ENCODE measurements at places on chromosomes 3 and 15.

DNA sequence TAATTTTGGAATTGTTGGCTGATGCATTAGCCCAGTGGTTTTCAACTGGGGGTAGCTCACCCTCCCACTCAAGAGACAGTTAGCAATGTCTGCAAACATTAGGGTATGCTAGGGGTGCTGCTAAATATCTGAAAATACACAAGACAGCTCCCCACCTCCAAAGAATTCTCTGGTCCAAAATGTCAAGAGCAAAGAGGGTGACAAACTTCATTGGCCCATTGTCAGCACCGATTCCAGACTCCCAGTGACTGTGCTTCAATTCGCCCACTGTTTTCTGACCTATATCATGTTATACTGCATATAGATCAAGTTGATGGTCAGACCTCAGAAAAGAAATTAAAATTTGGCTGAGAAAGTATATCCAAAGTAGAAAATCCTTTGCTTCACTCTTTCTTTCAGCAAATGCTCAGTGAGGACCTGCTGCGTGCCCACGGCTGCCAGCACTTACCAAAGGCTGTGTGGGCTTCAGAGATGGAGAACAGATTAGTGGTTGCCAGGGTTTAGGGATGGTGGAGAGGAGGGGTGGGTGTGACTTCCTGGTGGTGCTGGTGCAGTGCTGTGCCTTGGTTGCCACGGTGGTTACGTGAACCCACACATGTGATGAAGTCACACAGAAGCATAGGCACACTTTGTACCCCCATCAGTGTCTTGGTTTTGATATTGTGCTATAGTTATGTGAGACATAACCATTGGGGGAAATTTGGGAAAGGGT is 204.0 kb downstream of the PLCL2 start:
- DNase-seq = no peak

- DNase-seq = no peak
Measured at GRCh38 chr15:77819048-77819850, 186.5 kb upstream of the LINGO1 start.

DNA sequence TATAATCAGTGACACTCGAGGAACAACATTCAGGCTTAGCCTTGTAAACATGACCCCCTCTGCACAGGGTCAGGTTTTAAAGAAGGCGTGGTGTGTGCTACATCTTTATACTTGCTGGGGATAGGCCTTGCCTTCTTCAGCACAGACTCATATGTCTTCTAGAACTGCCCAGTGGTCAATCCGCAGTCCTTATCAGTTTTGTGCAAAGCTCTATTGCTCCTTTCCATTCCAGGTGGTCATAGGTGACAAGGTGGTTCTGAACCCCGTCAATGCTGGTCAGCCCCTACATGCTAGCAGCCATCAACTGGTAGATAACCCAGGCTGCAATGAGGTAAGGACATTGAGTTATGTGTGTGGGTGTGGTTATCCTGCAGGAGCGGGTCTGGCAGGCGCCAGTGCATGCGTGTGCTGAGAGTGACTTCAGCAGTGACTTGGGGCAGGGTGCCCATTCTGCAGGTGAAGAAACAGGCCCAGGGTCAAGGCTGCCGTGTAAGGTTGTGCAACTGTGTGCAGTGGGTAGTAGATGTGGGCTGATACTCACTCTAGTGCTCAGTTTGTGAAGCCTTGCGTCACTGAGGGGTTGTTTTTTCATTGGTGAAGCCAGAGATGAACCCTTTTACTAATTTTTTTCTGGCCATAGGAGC is 150.9 kb downstream of the ITPR1 start:
- no peak for DNase-seq

- DNase-seq = no peak
Measured at GRCh38 chr3:194999491-194999890, 271.5 kb downstream of the XXYLT1 start.

- DNase-seq = no peak
Measured at GRCh38 chr3:99131876-99132275, 230.4 kb upstream of the DCBLD2 start.

DNA sequence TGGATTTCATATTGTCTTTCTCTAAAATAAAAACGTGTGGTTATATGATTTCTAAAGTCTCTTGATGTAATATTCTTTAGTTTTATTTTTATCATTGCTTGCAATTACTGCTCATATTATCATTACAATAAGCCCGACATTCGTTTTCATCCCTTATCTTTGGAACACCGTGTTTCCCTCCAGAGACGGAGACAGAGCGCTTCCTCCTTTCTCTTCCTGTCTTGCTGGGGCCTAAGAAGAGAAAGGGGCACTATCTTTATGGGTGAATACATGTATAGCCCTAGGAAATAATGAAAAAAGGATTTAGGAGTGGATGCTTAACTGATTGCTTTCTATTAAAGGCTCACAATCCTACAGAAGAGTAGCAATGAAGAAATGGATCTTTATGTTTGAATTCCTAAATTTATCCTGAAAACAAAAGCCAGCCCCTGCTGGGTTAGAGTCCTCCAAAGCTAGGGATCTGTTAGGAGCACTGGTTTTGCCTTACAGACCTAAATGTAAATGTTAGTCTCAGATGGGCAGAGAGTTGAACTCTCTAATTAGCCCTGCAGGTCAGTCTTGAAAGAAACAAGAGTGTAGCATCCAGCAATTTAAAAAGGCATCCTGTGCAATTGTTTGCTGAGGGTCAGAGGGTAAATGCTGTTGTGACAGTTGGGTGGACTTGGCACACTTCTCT is 145.1 kb downstream of the TP63 start:
- no peak for DNase-seq

DNA sequence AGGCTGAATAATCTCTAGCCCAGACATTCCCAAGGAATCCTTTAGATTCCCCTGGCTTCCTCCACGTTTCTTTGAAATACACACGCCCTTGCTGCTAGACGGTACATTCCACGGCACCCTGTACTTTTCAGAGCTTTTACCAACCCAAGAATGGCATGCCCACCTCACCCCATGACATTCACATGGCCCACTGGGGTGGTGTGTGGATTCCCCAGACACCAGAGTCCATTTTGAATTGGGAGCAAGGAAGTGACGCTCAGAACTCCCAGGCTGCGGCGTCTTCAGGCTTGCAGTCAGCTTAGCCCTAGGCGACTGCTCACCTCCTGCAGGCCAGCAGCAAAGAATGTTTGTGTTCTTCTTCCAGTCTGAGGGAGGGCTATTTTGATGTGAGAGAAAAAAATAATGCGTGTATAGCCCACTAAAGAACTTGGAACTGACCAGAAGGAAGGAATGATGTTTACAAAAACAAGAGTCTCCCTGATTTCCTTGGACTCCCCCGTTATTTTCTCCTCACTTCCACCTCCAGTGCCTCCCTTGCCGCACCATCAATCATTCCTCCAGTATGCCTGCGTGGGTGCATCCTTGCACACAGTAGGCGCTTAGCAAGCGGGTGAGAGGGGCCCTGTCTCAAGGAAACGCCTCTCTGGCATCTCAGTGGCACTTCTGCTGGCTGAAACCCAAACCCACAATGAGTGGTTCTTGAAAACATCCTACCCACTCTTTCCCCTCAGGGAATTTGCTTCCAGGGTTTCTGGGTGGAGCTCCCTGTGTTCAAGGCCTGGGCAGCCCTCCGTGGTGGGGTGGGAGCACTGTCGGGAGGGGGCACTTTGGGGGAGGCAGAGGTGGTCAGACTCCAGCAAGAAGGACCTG is 59.9 kb downstream of the SMAD6 start:
- DNase-seq = no peak

DNA sequence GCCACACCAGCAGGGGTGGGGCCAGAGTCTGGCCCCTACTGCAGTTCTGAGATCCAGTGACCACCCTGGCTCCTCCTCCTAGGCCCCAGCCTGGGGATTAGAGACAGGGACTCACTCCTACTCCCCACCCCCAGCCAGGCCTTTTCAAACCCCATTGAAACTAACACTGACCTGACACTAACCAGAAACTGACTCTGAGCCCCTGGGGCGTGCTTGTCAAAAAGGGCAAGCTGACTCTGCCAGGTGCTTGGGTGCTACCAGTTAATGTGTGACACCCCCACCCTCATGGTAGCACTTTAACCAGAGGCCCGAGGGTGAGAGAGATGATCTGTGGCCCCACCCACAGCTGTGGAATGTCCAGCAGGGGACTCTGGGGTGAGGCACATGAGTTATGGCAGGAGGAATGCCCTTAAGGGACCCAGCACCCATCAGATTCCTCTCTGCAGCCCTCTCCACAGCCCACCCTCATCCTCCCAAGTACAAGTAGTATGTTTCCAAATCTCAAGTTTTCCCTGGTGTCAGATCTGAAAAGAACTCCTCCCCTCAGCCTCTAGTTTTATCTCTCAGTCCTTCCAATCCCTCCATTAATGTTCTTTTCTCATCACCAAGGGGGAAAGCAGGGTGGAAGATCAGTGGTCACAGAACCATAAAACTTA is 1.4 kb downstream of the PTH1R start:
- DNase-seq = no peak

- no peak for DNase-seq
Measured at GRCh38 chr3:171399842-171400241, 60.4 kb downstream of the TNIK start.

GRCh38 chr3:70620367-70620766 is 307.9 kb upstream of the MDFIC2 start:
- DNase-seq = no peak

DNA sequence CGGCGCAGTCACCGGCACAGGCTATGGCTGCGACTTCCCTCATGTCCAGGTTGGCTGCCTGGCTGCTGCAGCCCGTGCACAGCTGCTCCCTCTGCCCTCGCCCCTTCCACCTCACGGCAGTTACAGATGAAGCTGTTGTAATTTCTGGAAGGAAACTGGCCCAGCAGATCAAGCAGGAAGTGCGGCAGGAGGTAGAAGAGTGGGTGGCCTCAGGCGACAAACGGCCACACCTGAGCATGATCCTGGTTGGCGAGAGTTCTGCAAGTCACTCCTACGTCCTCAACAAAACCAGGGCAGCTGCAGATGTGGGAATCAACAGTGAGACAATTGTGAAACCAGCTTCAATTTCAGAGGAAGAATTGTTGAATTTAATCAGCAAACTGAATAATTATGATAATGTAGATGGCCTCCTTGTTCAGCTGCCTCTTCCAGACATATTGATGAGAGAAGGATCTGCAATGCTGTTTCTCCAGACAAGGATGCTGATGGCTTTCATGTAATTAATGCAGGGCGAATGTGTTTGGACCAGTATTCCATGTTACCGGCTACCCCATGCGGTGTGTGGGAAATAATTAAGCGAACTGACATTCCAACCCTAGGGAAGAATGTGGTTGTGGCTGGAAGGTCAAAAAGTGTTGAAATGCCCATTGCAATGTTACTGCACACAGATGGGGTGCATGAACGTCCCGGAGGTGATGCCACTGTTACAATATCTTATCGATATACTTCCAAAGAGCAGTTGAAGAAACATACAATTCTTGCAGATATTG is 13.2 kb upstream of the GNB4 start:
- DNase-seq = no peak

- DNase-seq = no peak
Measured at GRCh38 chr15:49530092-49530491, 90.5 kb downstream of the FAM227B start.

- no peak for DNase-seq
Measured at GRCh38 chr3:183478501-183478900, 50.1 kb upstream of the MCF2L2 start.

- no peak for DNase-seq
Measured at GRCh38 chr15:48828906-48829305, 18.0 kb upstream of the CEP152 start.

GRCh38 chr3:106398891-106399600 is 530.2 kb upstream of the CBLB start:
- DNase-seq = no peak

DNA sequence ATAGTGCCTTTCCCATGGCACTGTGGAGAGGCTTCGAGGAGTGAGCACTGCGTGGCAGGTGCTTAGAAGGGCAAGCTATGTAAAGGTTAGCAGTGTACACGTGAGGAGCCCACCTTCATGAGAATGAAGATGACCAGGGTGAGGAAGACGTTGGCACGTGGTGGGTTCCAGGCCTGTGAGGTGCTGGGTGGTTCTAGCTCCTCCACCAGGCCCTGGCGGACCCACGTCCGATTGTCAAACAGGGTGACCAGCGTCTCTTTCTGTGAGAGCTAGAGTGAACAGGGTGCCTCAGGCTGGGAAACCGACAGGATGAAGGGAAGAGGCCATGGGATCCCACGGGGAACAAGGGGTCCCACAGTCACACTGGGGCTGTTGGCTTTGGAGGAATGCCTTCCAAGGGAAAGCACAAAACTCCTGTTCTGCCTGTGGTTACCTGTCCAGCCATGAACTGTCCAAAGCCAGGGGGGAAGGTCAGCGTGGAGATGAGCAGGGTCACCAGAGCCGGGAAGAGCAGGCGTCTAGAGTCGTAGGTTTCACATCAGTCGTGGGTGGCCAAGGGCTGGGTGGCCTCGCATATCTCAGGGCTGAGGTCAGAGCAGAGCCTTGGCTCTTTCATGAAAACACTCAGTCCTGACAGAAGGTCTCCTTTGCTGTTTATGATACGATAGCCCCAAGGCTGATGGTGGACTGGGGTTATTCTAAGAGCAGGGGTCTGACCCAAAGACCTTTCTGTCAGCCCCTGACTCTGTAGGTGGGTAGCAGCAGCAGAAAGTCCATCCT is 6.0 kb downstream of the CLCN2 start:
- no peak for DNase-seq

DNA sequence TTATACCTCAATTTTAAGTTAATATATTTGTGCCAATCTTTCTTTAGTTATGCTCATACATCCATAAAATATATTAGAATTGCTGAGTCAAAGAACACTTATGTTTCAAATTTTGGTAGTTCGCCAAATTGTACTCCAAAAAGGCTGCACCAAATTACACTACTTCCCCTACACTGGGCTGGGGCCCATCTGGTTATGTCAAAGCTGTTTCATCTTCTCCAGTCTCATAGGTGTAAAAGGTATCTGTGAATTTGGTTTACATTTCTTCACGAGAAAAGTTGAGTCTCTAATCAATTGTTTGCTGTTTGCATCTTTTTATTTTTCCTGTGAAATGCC is 706 bp downstream of the FSIP1 start:
- DNase-seq = no peak

DNA sequence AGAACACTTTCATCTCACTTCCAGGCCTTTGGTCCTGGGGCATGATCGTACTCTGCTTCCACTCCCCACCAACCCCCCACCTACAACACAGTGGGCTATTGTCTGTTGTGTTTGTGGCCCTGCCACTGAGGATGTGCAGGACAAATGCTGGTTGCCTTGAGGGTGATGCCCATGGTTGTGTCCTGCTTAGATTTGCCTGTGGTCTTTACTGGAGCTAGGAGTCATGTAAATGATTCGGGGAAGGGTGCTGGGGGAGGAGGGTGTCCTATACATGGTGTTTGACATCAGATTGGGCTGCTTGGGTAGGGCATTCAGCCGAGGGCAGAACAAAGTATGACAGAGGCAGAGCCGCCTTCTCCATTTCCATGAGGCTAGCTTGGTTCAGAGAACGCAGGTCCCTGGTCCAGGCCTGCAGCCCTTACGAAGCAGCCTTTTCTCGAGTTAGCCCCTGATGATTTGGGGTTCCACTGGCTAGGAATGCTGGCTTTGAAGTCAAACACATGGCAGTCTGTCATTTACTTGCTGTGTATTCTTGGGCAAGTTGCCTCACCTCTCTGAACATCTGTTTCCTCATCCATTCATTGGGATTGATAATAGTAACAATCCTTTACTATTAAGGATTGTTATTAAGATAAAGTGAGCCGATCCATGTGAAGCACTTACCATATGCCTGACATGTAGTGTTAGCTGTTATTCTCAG is 6.9 kb downstream of the CORO2B start:
- no peak for DNase-seq

All from SK-N-MC (cell line).